Progenitor cell of endocrine pancreas (in vitro differentiated cells): ENCODE measurements at places on chromosomes 7 and 10.
A peak's percentile ranks its signal among the peaks of the same experiment; 100 is the strongest.

GRCh38 chr10:15046626-15047025, 2.9 kb downstream of the OLAH start:
- no peaks in the 10 kb centered on the region for H3K27me3 ChIP-seq
- H3K4me1 ChIP-seq: no peaks in the 10 kb centered on the region
- H3K4me3 ChIP-seq: no peak overlapping the region
- no peak for DNase-seq
- H3K27ac ChIP-seq: no peak overlapping the region

DNA sequence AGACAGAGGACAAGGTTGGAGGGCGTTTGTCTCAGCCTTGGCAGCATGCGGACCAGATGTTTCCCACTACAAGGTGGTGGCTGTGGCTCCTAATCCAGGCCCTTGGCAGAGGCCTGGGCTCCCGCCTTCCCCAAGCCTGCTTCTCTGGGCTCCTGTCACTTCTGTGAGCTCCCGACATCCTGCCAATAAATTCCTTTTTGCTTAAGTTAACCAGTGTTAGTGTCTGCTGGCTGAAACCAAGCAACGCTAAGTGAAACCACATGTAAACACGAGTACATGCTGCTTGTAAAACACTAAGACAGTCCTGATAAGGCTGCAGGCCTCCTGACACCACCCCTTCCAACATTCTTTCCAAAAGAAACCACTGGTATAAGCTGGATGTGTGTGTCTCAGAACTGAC, 263.6 kb upstream of the ZMIZ1 start:
- no peaks in the 10 kb centered on the region for H3K36me3 ChIP-seq
- peaks cover 34% of the 10 kb centered on the region for H3K27me3 ChIP-seq
- peaks cover 24% of the 10 kb centered on the region for H3K4me1 ChIP-seq
- peak overlapping the region; percentile 47 for H3K27ac ChIP-seq

DNA sequence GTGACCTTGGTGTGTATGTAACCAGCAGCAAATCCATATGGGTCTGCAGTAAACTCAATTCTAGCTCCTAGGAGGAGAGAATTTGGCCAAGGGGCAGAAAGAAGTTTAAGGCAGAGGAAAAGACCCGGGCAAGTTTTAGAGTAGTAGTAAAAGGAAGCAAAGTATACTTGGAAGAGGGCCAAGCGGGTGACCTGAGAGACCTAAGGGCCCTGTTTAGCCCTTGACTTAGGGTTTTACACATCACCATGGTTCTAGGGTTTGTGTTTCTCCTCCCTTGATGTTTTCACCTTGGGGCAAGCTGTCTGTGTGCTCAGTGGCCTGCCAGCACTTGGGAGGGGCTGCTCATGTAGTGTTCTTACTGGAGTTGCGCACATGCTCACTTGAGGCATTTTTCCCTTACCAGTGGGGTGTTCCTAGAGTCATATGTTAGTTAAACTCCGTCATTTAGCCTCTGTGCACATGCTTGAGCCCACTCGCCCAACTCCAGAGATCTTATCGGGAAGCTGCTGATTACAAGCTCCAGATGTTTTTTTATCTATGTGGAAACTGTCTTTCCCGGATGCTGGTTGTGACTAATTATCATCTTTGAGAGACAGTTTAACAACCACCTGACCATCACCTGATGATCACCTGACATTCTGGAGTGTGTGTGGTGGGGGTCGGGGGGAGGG, 137.6 kb upstream of the PRSS1 start:
- H3K36me3 ChIP-seq: no peaks in the 10 kb centered on the region
- H3K4me1 ChIP-seq: no peaks in the 10 kb centered on the region
- H3K27me3 ChIP-seq: peaks cover 10% of the 10 kb centered on the region
- no peak for DNase-seq

DNA sequence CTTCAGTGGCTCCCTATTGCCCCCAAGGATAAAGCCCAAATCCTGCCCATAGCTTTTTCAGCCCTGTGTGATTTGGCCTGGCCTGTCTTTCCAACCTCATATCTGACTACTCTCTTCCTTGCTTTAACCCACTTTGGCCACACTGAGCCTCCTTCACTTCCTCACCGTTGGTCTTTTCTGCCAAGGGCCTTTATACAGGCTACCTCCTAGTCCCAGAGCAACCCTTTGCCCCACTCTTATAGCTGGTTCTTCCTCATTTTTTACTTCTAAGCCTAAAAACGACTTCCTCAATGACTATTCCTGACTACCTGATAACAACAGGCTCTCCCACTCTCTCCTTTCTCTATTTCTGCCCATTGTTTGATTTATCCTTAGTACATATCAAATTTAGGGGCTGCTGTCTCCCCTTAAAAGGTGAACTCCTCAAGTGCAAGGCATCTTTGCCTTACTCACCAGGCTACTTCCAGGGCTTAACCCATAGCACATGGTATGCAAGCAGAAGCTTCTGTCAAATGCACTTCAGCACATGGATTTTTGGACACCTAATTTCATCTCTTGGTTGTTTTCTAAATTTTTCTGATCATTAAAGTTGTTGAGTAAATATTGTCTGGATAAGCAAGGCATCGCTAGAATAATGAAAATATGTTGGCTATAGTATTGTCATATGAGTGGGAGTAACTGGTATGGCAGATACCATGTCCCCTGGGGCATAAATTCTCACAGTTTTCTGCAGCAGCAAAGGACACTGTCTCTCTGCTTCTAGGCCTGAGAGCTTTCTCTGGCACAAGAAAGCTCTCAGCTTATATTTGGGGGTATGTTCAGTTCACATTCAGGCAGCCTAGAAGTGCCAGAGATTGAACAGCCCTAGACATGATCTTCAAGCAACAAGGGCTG, 201.5 kb upstream of the GPR26 start:
- H3K27me3 ChIP-seq: no peaks in the 10 kb centered on the region
- DNase-seq: no peak
- no peak overlapping the region for H3K27ac ChIP-seq
- no peaks in the 10 kb centered on the region for H3K36me3 ChIP-seq
